ENCODE measurements at places on chromosomes 1 and 21.
A peak's percentile ranks its signal among the peaks of the same experiment; 100 is the strongest.

DNA sequence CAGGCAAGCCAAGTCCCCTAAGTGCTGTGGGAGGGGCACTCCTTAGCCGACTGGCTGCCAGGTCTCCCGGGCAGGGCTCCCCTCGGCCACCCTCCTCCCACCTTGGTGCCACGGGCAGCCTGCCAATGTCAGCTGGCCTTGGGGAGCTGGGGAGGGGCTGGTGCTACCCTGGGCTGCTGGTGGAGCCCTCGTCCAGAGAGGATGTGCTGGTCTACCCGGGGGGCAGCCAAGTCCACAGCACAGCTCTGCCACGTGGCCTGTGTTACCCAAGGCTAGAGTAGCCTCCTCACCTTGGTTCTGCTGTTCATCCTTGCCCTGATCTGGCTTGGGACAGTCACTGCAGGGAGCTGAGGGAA, 42.9 kb downstream of the CRYAA start:
- DNase-seq: no peak

- DNase-seq: no peak
Observed at GRCh38 chr1:153534226-153534924, 1.4 kb downstream of the S100A6 start.

- no peak for DNase-seq
Observed at GRCh38 chr1:167666416-167666815, 36.4 kb downstream of the RCSD1 start.

DNA sequence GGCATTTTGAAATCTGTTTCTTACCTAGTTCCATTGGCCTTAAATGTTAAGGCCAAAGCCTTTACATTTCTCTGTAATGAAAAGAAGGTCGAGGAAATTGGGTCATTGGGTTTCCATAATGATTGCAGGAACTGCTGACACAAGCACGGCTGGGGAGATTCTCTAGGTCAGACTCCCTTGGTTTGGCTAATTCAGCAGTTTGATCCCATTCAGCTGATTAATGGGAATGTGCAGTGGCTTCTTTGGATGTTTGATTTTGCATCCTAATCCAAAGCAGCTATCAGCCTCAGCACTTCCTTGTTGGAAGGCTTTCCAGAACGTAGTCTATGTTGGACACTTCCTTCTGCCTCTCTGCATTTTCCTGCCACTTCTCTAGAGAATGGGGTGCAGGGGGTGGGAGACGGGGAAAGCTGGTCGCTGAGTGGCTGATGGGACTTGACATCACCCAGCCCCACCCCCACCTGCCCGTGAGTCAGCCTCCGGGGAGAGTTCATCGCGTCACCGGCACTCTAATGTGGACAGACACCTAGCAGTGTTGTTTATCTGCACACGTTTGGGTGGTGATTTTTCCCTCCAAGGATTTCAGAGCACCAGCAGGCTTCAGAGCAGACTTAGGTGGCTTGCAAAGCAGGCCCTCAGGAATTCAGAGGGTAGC, 5.4 kb downstream of the PSEN2 start:
- DNase-seq: no peak

- DNase-seq: no peak
Observed at GRCh38 chr1:84851839-84852238, 41.2 kb downstream of the LPAR3 start.

DNA sequence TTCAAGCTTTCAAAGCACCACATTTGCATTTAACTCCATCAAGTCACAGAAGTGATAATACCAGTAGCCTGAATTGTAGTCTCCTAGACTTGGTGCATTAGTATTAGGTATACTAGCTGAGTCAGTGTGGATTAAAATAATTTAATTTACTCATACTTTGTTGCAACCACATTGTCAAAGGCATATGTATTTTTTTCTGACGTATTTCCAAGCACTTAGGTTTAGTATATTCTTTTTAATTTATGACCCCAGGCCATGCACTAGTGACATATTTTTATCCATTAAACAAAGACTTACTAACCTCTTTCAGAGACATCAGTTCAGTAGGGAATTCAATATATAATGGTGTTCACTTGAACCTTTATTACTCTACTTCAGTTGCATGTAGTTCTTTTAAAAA, 1894.5 kb downstream of the NCAM2 start:
- no peak for DNase-seq

DNA sequence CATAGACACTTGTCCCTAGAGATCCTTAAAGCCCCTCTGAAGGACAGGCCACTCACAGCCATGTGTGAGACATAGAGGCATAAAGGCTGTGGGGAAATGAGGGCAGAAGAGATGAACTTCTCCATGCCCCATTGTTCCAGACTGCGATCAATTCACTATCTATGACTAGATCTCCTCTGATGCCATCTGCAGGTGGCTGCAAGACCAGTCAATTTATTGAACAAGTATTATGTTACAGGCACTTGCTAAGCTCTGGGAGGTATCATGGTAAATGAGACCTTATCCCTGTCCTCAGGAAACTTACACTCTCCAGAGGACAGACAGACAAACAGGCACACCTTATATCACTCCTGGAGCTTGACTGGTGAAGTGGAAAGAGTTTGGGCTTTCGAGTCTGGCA, 22.9 kb downstream of the UBIAD1 start:
- DNase-seq: no peak

- no peak for DNase-seq
Observed at GRCh38 chr1:45815667-45816458, 12.5 kb downstream of the MAST2 start.

GRCh38 chr1:39936724-39937491, 18.0 kb upstream of the MFSD2A start:
- no peak for DNase-seq

DNA sequence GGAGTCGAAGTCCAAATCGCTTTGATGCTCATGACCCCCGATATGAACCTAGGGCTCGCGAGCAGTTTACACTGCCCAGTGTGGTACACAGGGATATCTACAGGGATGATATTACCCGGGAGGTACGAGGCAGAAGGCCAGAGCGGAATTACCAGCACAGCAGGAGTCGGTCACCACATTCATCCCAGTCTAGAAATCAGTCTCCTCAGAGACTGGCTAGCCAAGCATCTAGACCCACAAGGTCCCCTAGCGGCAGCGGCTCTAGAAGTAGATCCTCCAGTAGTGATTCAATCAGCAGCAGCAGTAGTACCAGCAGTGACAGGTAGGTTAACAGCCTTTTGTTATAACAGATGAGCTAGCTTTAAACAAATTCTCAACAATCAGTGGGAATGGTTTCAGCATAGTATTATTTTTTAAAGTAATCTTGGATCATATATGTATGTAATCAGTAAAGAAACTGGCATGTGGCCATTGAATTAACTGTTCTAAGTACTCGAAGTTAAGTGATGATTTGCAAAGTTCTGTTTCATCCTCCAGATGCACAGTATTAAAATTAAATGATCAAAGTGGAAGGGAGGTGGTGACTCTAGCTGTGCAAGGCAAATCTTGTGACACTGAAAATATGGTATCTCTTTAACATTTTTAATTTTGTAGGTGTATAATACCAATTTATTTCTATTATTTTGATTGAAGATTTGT, 29.0 kb downstream of the SPEN start:
- DNase-seq: no peak

DNA sequence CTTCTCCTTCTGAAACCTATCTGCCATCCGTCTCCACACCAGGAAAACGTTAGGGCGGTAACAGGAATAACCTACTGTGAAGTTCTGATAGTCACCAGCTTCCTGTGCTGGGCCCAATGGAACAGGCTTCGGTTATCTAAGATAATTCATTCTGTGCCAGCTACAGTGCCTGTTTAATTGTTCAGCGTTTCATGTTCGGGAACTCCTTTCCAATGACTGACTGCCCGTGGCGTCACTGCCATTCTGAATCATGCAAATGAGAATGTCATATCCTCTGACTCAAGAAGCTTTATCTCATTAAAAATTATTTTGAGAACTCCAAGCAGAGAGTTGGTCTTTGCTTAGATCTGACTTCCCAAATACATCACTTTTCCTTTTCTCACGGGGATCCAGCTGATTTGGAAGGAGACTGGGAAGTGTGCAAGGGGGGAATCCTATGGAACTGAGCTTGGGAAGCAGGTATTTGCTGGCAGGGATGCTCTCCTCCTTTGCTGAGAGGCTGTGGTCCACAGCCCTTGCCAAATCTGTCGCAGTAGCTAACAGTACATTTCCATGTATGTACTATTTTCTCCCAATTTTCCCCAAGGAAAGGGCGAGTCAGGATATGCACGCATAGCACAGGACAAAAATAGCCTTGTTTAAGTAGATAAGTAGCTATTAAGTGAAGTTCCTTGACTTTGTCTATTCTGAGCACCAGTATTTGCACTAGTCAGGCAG, 358.7 kb downstream of the LTN1 start:
- DNase-seq: no peak

GRCh38 chr1:31760471-31761470, 3.4 kb downstream of the ADGRB2 start:
- no peak for DNase-seq

GRCh38 chr1:242813490-242814091, 289.1 kb upstream of the PLD5 start:
- DNase-seq: no peak

GRCh38 chr1:155322571-155322952, 1.9 kb downstream of the RUSC1 start:
- no peak for DNase-seq

- no peak for DNase-seq
Observed at GRCh38 chr1:56017336-56017735, 562.0 kb downstream of the PLPP3 start.

- DNase-seq: no peak
Observed at GRCh38 chr1:55120538-55120937, 81.2 kb downstream of the PCSK9 start.

DNA sequence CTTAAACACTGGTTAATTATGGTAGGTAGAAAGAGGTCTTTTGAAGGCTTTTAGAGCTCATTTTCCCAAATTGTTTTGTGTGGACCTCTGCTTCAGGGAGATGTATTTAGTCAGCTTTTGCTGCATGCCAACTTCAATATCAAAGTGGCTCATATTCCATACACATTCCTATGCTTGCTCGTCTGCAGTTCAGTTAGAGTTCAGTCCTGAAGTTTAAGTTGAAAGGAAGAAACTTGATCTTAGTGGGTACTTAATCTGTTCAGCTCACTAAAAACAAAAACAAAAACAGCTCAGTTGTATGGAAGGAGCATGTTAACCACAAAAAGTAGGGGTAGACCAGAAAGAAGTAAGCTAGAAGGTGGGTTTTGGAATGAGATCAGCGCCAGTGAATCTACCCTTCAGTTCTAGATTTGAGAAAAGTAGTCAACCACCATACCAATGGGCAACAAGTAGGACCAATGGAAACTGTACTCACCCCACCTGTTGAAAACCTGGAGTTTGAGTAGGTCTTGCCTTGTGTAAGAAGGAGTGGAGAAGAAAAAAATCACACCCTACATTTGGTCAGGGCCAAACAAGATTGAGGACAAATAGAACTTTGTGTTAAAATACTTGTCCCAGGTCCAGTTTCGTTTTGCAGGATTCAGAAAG, 58.0 kb downstream of the LEPR start:
- DNase-seq: no peak

- DNase-seq: no peak
Observed at GRCh38 chr1:79988401-79988800, 981.9 kb upstream of the ADGRL4 start.

DNA sequence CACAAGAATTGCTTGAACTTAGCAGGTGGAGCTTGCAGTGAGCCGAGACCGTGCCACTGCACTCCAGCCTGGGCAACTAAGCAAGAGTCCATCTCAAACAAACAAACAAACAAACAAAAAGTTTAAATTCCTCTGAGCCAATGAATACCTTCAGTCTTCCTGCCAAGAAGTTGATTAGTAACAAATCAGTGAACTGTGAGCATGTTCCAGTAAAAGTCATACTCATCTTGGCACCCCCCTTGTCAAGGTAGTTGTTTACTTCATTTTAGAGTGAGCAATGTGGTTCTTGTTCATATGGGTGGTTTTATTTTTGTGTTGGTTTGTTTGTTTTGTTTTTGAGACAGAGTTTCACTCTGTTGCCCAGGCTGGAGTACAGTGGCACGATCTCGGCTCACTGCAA, 18.0 kb upstream of the SLC2A7 start:
- no peak for DNase-seq

DNA sequence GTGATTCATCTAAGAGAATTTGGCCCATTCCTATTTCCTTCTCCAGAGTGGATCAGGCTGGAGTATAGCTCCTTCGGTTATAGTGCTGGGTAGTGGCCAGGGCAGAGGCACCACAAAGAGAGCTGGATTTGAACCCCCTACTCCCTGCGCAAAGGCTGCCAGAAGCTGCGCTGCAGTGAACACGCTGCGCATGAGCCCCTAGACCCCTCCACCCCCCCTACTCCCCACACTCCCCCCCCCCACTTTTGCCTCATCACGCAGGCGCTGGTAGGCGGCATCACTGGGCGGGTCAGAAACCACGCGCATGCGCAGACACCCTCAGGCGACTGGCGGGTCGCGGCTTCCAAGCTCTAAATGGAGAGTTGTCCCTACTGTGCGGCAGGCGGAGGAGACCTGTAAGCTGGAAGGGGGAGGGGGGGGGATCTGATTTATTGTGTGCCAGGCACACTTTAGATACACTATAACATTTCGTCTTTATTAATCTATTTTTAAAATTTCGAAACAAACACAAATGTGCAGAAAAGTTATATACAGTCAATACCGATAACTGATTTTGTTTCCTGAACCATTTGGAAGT, 38.7 kb upstream of the HMGN1 start:
- peak; percentile 38 for DNase-seq
